ENCODE measurements at places on chromosomes 6 and 20.

DNA sequence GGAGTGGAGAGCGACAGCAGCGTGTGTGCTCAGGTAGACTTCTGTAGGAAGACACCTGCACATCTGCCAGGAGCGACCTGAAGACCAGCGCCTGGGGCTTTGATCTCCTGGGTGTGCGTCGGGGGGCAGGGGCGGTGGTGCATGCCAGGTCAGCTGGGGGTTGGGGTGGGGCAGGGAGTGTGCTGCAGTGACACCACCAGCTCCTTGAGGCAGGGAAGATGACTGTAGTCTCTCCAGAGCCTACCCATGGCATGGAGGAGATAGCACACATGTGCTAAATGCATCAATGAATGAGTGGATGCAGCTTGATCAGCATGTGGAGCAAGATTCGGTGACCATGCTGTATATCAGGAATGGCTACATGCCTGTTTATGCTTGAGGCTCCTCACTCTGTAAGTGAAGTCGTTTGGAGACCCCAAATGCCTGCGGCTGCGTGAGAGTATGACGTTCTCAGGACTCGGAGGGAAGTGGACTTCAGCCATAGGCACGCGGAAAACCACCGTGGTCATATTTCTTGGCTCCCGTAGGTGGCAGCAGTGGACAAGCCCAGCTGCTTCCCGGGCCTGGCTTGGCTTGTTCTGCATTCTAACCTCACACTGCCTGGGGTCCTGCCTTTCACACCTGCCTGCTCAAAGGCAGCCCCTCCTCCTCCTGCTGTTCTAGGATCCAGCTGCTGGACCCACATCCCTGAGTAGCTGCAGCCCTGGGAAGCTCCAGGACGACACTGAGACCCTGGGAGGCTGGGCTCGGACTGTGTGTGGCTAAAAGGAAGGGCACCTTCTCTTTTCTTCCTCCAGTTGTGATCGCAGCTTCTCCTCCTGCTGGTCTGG is 39.4 kb upstream of the KCNK16 start:
- no peak for DNase-seq

- no peak for DNase-seq
Observed at GRCh38 chr20:11808841-11809240, 108.9 kb upstream of the BTBD3 start.

DNA sequence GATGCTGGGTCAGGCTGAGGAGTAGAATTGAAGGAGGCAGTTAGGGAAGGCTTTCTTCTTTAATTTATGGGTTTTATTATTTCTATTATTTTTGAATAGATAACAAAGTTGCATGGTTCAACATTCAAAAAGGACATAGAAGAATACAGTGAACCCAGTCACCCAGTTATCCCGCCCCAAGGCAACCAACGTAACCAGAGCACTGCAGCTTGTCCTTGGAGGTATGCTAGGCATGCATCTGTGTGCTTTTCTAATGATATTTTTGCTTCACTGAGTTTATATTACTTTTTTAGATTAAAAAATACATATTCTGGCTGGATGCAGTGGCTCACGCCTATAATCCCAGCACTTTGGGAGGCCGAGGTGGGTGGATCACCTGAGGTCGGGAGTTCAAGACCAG is 47.4 kb upstream of the DSN1 start:
- DNase-seq, result no peak

- DNase-seq, result no peak
Observed at GRCh38 chr20:55472704-55473103, 532.6 kb downstream of the CBLN4 start.

- no peak for DNase-seq
Observed at GRCh38 chr20:61599541-61599992, 347.5 kb downstream of the CDH4 start.

GRCh38 chr6:18265787-18266522 is 1.6 kb upstream of the DEK start:
- DNase-seq, result no peak

GRCh38 chr20:46058599-46059281 is 29.7 kb downstream of the SLC12A5 start:
- peak; percentile 65 for DNase-seq

DNA sequence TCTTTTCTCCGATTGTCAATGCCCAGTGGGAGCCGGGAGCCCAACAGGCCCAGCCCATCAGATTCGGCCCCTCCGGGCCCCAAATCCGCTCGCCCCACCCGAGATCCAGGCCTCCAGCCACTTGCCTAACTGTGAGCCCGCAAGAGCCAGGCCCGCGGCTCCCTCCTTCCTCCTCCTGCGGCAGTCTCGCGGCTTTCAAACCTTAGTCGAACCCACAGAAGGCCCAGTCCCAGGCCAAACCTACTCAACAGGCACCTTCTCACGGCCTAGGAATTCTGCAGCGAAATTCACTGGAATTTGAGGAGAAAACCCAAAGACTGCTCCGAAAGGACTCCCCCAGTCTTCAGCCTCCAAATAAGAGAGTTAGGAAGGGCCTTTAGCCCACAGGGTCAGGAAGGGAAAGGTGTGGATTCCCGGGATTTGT is 2.8 kb upstream of the TFAP2A start:
- DNase-seq, result no peak

DNA sequence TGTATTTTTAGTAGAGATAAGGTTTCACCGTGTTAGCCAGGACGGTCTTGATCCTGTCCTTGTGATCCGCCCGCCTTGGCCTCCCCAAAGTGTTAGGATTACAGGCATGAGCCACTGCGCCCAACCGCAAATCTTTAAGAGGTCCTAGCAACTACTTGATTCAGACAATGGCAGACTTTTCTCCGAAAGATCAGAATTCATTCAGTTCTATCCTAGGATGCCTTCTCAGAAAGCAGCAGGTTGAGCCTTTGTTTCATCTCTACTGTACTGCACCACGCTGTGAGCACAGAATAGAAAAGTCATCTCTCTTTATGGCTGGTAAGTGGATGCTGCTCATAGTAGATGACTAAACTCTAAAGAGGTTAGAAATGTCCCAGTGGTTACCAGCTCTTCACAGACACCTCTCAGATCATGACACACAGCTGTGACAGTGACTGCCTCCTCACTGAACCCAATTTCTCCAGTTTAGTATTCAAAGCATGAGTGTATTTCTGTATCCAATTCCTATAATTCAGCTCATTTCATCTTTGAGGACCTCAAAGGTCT is 6.0 kb upstream of the HSF2 start:
- DNase-seq, result no peak

DNA sequence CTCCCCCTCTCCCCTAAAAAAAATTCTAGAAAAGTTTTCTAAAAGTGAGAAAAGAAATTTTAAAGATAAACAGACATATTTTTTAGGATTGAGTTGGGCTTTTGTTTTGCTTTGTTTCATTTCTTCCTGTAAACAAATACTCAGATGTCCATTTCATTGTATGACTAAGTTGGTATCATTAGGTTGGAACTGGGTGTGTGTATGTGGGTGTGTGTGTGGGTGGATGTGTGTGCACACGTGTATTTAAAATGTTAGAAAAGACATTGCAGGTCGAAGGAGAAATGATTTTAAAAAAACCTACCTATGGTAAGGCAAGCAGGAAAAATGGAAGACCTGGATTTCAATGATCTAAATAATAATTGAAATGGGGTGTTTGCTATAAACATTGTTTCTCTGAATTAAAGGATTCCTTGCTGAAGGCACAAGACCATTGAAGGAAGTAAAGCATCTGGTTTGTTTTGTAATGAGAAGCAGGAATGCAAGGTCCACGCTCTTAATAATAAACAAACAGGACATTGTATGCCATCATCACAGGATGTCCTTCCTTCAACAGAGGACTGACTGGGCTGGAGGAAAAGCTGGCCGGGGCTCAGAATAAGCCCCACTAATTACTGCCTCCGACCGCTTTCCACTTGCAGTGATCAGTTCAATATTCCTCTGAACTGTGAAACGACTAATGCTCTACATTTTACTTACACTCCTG is 996 bp upstream of the PRDM1 start:
- DNase-seq, result no peak

GRCh38 chr6:107642861-107643328 is 153.0 kb downstream of the SOBP start:
- no peak for DNase-seq

- DNase-seq, result no peak
Observed at GRCh38 chr6:45031601-45032000, 296.5 kb upstream of the RUNX2 start.

- no peak for DNase-seq
Observed at GRCh38 chr6:139369568-139370282, 4.7 kb downstream of the CITED2 start.

DNA sequence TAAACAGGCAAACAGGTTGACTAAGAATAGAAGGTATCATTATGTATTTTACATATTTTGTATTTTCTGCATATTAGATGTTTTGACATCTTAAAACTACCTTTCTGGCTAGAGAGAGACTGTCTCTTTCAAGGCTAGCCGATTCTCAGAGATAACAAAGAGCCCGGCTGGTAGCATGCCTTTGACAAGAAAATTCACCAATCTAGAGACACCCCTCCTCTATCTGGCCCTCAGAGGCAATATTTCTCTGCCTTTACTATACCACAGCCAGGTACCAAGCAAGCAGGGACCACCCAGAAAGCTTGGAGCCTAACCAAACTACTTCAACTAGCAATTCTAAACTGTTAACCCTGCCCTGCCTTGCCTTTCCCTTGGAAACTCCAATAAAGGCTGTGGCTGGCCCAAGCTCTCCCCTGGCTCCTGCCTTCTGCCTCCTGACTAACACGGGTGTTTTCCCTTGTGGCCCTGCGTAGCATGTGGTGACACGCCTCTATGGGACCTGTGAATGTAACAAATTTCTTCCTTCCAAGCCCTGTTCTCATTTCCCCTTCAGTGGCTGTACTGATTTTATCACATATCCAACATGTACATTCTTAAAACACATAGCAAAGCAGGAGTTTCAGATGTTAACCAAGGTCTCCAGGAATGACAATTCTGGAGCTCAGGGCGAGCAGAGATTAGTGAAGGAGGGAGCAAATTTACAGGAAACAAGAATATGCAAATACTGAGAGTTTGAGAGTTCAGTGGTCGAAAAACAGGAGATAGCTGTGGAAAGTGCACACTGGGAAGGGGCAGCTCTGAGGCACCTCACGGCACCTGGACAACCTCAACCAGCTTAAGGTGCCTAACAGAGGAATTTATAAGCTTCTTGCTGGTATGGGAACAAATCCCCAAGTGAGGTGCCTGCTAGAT is 120.8 kb downstream of the BACH2 start:
- no peak for DNase-seq

DNA sequence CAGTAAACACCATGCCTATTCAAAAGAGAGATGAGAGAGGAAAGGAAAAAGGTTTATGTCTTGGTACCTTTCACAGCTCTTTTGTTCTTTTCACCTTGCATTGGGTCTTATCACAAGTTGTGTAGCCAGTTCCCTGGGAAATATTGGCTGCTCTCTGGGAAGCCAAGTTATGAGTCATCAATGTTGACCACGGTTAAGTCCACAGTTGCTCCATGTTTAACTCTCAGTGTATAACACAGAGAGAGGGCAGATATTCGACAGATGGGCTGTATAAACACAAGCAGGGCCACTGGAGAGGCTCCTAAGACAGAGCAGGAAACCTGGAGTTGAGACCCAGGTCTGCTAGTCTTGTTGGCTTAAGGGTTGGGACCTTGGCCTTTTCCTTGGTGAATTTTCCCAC is 718.6 kb downstream of the QKI start:
- DNase-seq, result no peak

DNA sequence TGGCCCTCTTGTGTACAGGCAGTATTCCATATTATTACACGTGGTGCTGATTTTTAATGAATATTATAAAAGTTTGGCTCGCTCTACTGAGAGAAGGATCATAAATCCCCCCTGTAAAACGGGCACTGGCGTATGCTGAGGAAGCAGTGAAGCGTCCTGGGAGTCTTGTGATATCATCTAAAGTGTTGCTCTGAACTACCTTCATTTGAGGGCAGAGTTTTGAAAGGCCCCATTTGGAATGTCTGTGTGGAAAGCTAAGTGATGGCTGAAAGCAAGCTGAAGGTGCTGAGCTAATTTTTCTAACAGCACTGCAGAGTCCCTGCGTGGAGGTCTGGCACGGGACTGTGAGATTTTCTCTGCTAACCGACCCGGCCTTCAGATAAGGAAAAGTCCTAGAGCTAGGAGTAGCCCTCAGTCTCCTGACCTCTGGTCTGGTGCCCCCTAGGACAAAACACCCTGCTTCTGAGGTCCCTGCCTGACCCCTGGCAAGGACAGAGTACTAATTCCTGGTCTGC is 1.3 kb upstream of the BACH2 start:
- DNase-seq, result no peak

DNA sequence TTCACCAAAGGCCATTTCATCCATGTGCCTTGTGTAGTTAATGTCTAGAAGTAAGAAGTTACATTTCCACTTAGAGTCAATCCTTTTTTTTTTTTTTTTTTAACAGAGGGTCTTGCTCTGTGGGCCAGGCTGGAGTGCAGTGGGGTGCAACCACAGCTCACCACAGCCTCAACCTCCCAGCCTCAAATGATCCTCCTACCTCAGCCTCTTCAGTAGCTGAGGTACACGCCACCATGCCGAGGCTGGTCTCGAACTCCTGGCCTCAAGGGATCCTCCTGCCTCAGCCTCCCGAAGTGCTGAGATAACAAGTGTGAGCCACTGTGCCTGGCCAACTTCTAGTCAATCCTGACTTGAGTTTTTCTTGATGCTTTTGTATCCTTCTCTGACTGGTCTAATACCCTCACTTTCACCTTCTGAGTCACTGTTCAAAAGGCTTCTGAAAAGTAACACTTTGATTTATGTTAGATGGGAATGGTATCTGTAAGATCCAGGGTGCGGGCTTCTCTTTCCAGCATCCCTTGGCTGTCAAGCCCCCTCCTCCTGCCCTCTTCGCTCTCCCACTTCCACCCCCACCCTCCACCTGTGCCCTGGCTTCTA is 22.1 kb downstream of the TRAM2 start:
- no peak for DNase-seq

- DNase-seq, result no peak
Observed at GRCh38 chr6:157123234-157123633, 200.1 kb downstream of the TMEM242 start.
